ENCODE measurements at places on chromosomes 7 and 10.

DNA sequence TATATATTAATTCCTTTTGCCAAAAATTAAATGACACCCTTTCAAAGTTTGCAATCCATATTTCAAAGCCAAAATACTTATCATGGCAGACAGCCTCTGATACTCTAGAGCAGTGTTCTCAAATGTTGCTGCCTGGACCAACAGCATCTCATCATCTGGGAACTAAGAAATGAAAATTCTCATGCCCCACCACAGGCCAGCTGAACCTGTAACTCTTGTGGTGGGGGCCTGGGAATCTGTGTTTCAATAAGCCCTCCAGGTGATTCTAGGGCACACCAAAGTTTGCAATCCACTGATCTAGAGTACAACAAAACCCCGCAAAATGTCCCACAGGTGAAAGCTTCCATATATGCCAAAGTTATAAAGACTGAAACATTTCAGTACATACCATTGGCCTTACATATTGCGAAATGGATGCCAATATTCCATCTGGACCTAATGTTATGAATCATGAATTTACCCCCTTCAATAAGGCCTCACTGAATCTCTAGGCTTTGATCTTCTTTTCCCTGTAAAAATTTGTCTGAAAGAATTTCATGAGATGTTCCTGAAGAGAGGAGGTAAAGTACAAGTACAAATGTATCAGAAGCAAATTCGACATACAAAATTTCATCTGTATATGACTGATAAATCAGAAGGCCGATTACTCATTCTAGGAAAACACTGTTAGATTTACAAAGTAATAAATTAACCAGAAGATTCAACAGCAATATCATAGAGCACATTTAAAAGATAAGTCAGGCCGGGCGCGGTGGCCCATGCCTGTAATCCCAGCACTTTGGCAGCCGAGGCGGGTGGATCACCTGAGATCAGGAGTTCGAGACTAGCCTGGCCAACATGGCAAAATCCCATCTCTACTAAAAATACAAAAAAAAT lies 25.3 kb upstream of the EPC1 start:
- H3K36me3 ChIP-seq = peaks cover 34% of the 10 kb centered on the region
- no peak for DNase-seq
- peaks cover 38% of the 10 kb centered on the region for H3K4me1 ChIP-seq
- no peak overlapping the region for H3K4me3 ChIP-seq

DNA sequence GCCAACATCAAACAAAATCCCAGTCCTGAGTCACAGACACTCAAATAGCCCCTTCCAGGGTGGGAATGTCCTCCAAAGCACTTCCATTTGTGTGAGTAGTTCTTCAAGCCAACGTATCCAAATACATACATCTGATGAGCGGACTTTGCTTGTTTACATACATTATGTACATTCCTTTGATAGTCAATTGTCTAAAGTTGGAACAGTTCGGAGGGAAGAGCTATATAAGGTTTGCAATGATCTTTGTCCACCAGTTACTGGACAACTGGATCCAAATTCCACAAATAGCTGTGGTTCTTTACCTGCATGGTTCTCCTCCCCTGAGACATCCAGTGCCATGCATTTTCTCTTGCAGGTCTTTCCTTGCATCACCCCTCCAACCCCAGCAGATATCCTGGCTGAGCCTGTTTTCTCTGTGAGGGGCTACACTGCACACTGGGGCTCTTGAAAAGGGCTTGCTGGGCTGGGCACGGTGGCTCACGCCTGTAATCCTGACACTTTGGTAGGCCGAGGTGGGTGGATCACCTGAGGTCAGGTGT lies 4.7 kb upstream of the MGMT start:
- H3K4me1 ChIP-seq = peaks cover 2% of the 10 kb centered on the region
- no peak overlapping the region for H3K4me3 ChIP-seq
- no peaks in the 10 kb centered on the region for H3K36me3 ChIP-seq
- peaks cover 7% of the 10 kb centered on the region for H3K27me3 ChIP-seq

- H3K4me3 ChIP-seq = no peak overlapping the region
- no peak for DNase-seq
- no peaks in the 10 kb centered on the region for H3K4me1 ChIP-seq
- H3K27me3 ChIP-seq = no peaks in the 10 kb centered on the region
- H3K27ac ChIP-seq = no peak overlapping the region
Observed at GRCh38 chr10:37003126-37003525, 122.3 kb upstream of the ANKRD30A start.

GRCh38 chr7:131829947-131830558 lies 273.6 kb upstream of the PODXL start:
- H3K36me3 ChIP-seq = no peaks in the 10 kb centered on the region
- DNase-seq = no peak
- no peak overlapping the region for H3K4me3 ChIP-seq
- H3K4me1 ChIP-seq = no peaks in the 10 kb centered on the region

GRCh38 chr7:112411186-112411795 lies 39.0 kb upstream of the IFRD1 start:
- no peak overlapping the region for H3K27ac ChIP-seq
- H3K4me3 ChIP-seq = no peak overlapping the region

GRCh38 chr10:34444223-34445183 lies 370.6 kb downstream of the PARD3 start:
- DNase-seq = no peak
- H3K36me3 ChIP-seq = no peaks in the 10 kb centered on the region
- H3K4me1 ChIP-seq = no peaks in the 10 kb centered on the region
- no peaks in the 10 kb centered on the region for H3K27me3 ChIP-seq
- no peak overlapping the region for H3K27ac ChIP-seq

DNA sequence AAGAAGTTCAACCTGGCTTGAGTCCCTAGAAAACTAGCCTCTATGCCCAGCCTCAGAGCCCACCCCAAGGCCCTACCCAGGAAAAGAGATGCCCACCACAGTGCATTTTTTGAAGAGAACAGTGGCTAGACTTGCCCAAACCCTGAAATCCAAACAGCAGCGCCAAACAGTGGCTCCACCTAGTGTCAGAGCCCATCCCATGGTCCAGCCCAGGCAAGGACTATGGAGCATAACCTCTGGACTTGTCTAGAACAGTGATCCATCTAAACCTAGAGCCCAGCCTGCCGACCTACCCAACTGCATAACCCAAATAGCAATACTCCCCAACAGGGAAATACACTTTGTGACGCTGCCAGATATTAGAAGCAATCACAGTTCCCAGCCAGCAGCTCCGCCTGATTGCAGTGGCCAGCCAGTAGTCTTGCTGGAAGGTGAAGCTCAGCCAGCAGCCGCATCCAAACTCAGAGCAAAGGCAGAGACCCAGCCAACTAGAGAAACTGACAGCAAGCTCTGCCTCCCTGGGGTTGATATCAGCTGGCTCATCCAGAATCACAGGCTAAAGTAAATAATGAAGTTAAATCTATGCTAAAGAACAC lies 44.5 kb downstream of the HBP1 start:
- no peak overlapping the region for H3K27ac ChIP-seq
- H3K36me3 ChIP-seq = peaks cover 24% of the 10 kb centered on the region
- no peaks in the 10 kb centered on the region for H3K27me3 ChIP-seq
- H3K4me1 ChIP-seq = no peaks in the 10 kb centered on the region
- DNase-seq = no peak

DNA sequence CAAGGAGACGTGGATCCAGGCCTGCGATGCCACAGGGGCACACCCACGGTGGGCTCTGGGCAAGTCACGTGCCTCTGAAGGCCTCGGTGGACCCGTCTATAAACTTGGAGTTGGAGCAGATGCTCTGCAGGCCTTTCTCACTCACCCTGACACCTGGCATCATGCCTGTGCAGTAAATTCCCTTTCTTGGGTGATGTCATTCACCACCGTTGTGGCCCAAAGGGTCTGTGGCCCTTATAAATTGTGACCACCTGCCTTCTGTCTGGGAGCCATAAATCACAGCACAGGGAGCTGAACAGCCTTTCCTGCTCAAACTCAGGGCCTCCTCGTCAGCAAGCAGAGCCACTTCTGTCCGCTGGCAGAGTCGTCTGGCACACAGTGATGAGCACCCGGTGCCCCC lies 52.2 kb downstream of the GPAM start:
- H3K27me3 ChIP-seq = peaks cover 7% of the 10 kb centered on the region
- no peak overlapping the region for H3K27ac ChIP-seq
- no peaks in the 10 kb centered on the region for H3K4me1 ChIP-seq
- H3K36me3 ChIP-seq = no peaks in the 10 kb centered on the region
- no peak overlapping the region for H3K4me3 ChIP-seq
- no peak for DNase-seq

- no peak for DNase-seq
- no peak overlapping the region for H3K27ac ChIP-seq
- no peak overlapping the region for H3K4me3 ChIP-seq
- H3K27me3 ChIP-seq = peaks cover under 1% of the 10 kb centered on the region
- no peaks in the 10 kb centered on the region for H3K36me3 ChIP-seq
Observed at GRCh38 chr7:44533301-44534055, 7.7 kb downstream of the NPC1L1 start.

- H3K27ac ChIP-seq = no peak overlapping the region
- no peaks in the 10 kb centered on the region for H3K36me3 ChIP-seq
- no peak for DNase-seq
- H3K4me3 ChIP-seq = no peak overlapping the region
- H3K4me1 ChIP-seq = no peaks in the 10 kb centered on the region
Observed at GRCh38 chr7:45579391-45579801, 5.2 kb downstream of the ADCY1 start.

GRCh38 chr7:51129527-51130472 lies 186.8 kb downstream of the COBL start:
- H3K27ac ChIP-seq = no peak overlapping the region
- no peak for DNase-seq
- H3K36me3 ChIP-seq = no peaks in the 10 kb centered on the region
- no peaks in the 10 kb centered on the region for H3K4me1 ChIP-seq
- peaks cover 2% of the 10 kb centered on the region for H3K27me3 ChIP-seq

DNA sequence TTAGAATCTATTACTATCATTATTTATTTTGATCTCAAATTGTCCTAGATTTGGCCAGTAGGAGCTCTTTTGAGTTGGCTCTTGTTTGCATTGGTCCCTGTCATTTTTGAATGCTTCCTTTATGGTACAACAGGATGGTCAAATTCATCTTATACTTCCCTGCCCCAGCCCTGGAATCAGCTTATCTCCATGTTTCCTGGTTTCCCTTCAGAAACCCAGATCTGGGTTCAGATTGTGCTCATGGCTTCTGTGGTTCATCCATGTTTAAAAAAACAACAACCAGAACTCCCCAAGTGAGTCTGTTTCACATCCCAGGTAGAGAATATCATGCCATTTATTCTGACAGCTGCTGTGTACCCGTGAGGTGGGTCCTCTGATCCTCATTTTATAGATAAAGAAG lies 10.6 kb downstream of the ZFYVE27 start:
- H3K27ac ChIP-seq = no peak overlapping the region
- no peaks in the 10 kb centered on the region for H3K4me1 ChIP-seq
- H3K27me3 ChIP-seq = no peaks in the 10 kb centered on the region
- peaks cover 55% of the 10 kb centered on the region for H3K36me3 ChIP-seq

DNA sequence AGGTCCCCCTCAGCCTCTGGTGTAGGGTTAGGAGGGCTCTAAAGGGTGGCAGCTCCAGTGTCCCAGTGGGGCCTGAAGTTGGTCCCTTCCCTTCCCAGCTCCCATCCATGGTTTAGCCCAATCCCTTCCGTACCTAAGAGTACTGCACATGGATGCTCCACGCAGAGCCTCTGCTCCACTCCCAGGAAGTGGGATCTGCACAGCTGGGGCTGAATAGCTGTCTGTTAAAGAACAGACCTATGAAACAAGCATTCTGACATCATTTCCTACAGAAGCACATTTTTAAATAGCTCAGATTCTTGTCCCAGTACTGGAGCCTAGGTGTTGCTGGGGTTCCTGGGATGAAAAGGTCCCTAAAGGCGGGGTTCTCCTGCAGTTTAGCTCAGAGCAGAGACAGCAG lies 135.9 kb downstream of the ZMYND11 start:
- no peaks in the 10 kb centered on the region for H3K27me3 ChIP-seq
- no peak overlapping the region for H3K27ac ChIP-seq
- no peak for DNase-seq
- no peak overlapping the region for H3K4me3 ChIP-seq
- H3K36me3 ChIP-seq = no peaks in the 10 kb centered on the region
- H3K4me1 ChIP-seq = peaks cover 8% of the 10 kb centered on the region

DNA sequence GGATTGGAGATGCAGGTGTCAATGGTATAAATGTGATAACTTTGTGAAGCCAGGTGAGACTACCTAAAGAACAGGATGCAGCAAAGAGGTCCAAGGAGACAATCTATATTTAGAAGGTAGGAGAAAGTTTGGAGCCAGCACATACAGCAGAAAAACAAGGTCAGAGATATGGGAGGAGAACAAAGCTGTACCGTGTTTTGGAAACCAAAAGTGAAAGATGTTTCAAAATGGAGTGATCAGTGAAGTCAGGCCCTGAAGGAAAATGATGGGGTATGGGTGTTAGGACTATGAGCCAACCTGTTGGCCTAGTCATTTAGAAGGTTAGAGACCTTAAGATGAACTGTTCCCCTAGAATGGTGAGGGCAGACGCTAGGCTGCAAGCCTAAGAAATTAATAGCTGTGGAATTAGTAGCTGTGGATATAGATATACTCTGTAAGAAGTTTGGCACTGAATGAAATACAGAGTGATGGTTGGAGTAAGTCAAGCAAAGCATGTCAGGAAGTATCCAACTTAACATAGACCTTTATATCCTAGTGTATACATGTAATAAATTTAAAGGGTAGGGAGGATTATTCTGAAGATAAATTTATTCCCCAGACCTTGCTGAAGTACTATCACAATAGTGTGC lies 149.8 kb upstream of the WNT16 start:
- H3K27me3 ChIP-seq = peaks cover 5% of the 10 kb centered on the region
- no peaks in the 10 kb centered on the region for H3K36me3 ChIP-seq
- no peak overlapping the region for H3K27ac ChIP-seq
- no peak overlapping the region for H3K4me3 ChIP-seq
- peaks cover 3% of the 10 kb centered on the region for H3K4me1 ChIP-seq
- no peak for DNase-seq

- peaks cover 2% of the 10 kb centered on the region for H3K4me1 ChIP-seq
- H3K4me3 ChIP-seq = no peak within 1 kb of the TSS
- no peak for DNase-seq
Observed at GRCh38 chr7:124032369-124033094, at the start of gene TMEM229A. TSS of gene TMEM229A (minus strand) at chr7:124033067. CDS start at chr7:124033003, 64 bp downstream.
